ENCODE measurements at places on chromosomes 2 and 18.

- no peak for DNase-seq
Observed at GRCh38 chr2:134392442-134393074, 138.7 kb downstream of the MGAT5 start.

GRCh38 chr2:8494589-8494988 lies 187.3 kb upstream of the ID2 start:
- no peak for DNase-seq

DNA sequence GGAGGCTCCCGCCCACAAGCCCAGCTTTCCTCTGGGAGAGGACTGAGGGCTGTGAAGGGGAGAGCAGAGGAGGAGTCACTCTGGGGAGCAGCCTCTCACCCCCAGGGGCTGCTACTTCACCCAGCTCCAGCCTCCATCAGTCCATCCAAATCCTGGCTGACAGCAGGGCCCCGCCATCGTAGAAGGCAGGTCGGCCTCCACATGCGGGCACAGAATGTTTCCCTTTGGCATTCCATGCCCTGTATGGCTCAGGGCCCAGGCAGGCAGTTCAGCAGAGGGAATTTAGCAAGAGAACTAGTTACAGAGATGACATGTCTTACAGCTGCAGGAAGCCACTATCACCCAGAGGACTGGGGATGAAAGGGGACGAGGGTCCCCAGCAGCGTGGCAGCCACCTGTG lies 6.4 kb upstream of the ODC1 start:
- no peak for DNase-seq

DNA sequence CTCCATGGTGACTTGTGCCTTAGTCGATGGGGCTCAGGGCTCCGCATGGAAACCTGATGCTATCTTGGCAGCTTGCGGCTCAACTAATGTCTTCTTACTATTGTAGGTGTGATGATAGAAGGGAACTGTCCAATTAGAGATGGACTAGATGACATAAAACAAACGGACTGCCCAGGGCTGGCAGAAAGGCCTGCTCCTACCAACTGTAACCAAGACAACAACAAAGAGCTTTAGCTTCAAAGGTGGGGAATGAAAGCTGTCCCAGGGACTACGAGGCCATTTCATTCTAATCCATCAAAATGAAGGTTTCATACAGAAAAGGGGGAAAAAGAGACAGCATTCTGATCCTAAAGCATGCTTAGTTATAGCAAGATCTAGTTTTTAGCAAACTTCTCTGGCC lies 186.9 kb upstream of the ACAA2 start:
- no peak for DNase-seq

GRCh38 chr2:114400890-114401289 lies 41.6 kb upstream of the DPP10 start:
- DNase-seq: no peak

- DNase-seq: no peak
Observed at GRCh38 chr2:59881218-59881617, 672.2 kb downstream of the BCL11A start.

GRCh38 chr2:48860380-48860779 lies 104.9 kb upstream of the LHCGR start:
- no peak for DNase-seq

GRCh38 chr2:35428548-35428947 lies 927.0 kb upstream of the CRIM1 start:
- DNase-seq: peak; percentile 25

- peak; percentile 29 for DNase-seq
Observed at GRCh38 chr2:48452108-48452507, 77.8 kb upstream of the STON1 start.

- DNase-seq: no peak
Observed at GRCh38 chr2:60527762-60528161, 25.7 kb downstream of the BCL11A start.

GRCh38 chr2:172084645-172085459 lies 455 bp upstream of the DLX1 start:
- peak; percentile 65 for DNase-seq

GRCh38 chr2:27179344-27180000 lies 30.7 kb downstream of the TCF23 start:
- DNase-seq: no peak

GRCh38 chr2:208872591-208872990 lies 466.0 kb downstream of the PTH2R start:
- DNase-seq: no peak

GRCh38 chr2:120944575-120944974 lies 208.9 kb downstream of the GLI2 start:
- DNase-seq: no peak

GRCh38 chr2:9768388-9768787 lies 74.9 kb upstream of the TAF1B start:
- no peak for DNase-seq

DNA sequence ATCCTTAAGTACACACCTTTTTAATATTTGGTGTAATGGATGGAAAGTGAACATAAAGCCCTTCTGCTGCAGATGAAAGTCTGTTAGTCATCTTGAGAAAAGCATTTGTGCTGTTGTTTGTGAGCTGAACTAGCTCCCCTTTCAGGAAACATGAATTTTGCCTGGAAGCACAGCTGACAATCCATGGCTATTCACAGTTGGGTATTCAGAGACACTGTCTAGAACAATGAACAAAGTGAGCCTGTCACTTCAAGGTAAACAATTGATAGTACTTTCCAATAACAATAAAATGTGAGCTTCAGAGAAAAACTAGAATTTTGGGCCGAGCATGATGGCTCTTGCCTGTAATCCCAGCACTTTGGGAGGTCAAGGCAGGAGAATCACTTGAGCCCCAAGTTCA lies 6.8 kb upstream of the EFHD1 start:
- DNase-seq: no peak

DNA sequence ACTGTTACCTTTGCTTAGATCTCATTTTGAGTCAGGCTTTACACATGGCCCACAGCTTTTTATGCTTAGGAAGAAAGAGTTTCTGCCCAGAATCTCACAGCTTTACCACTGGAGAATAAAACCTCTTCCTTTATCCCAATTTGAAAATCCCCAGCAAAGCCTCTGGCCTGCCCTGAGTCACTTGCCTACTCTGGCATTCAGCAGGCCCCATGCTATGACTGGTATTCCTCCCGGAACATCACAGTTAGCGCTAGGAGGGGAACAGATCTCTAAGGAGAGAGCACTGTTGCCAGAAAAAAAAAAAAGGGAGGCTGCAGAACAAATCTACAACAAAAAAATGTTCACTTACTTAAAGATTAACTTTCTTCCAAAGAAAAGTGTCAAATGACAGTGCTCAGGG lies 152.9 kb upstream of the DNMT3A start:
- no peak for DNase-seq

GRCh38 chr2:44242904-44243303 lies 32.4 kb upstream of the SLC3A1 start:
- DNase-seq: no peak

GRCh38 chr2:28516430-28516829 lies 20.6 kb downstream of the PLB1 start:
- DNase-seq: no peak

DNA sequence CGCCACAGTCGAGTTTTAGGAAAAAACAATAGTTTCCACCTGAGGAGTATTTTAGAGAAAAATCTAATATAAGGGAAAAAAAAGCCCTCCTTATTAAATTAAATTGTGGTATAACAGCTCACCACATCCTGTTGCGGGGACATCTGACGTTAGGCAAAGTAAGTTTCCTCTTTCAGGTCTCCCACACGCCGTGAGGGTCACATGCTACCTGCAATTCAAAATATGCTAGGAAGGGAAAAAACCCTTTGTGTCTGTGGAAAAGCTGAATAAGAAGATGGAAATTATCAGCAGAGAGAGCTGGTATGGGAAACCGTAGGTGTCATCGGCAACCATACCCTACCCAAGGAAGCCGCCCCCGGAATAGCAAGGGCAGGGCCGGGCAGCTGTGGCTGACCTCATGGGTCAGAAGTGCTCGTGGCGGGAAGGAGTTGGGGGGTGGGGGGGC lies 128.0 kb downstream of the NFATC1 start:
- no peak for DNase-seq

GRCh38 chr2:67437114-67437513 lies 40.0 kb downstream of the ETAA1 start:
- no peak for DNase-seq

- DNase-seq: no peak
Observed at GRCh38 chr2:16626997-16627605, 38.5 kb downstream of the CYRIA start.

- DNase-seq: no peak
Observed at GRCh38 chr18:294566-294965, 26.7 kb upstream of the THOC1 start.

DNA sequence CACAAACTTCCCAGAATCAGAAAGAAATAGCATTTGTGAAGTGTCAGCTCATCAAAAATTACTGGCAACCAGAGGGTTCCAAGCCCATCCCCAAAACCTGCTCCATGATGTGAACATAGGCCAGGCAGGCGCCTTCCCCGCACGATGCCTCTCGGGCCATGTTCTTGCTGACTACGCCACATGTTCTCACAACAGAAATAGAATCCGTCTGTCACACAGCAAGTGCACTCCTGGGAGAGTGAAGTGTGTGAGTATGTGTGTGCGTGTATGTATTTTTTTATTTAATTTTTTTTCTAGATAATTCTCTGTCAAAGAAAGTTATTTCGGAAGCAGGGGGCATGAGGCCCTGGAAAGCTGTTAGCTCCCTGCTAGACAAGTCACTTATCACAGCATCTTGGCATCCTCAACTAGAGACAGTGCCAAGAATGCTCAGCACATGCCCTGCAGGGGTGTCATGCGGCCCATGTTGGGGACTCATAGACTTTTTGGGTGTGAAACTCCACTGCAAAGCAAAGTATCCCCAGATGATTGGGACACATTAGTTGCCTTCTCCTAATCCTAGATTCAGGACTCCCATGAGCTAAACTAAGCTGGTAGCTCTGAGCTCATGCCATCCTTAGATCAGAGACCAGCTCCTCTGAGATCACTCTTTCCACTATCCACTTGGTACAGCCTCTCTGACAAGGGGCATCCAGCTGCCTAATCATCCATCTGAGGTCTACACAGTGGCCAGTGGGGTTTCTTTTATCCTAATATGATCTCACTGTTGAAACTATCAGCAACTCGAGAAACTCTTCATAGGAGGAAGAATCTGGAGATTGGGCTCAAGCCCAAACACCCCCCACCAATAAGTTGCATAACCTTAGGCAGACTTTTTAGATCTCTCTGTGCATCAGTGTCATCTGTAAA lies 53.2 kb upstream of the CYRIA start:
- no peak for DNase-seq

DNA sequence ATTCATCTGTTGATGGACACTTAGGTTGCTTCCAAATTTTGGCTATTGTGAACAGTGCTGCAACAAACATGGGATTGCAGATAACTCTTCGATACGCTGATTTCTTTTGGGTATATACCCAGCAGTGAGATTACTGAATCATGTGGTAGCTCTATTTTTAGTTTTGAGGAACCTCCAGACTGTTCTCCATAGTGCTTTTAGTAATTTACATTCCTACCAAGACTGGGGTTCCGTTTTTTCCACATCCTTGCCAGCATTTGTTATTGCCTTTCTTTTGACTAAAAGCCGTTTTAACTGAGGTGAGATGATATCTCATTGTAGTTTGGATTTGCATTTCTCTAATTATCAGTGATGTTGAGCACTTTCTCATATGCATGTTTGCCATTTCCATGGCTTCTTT lies 200.3 kb downstream of the MBD5 start:
- DNase-seq: no peak

GRCh38 chr2:147294825-147295392 lies 549.9 kb upstream of the ACVR2A start:
- no peak for DNase-seq

DNA sequence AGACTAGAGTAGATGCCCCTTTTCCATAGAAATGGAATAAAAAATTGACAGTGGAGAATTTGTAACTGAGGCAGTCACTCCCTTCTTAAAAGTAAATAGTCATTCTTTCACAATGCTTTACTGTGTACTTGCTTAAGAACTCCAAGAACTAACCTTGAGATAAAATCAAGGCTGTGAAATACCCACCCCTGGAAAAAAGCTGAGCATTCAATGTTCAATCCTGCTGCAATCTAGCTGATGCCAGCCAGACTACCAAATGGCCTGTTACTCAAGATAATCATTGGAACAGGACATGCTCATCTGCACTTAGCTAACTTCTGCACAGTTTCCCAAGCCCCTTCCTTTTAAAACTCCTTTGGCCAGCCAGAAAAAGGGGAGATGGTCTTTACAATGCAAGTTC lies 367.4 kb upstream of the GULP1 start:
- DNase-seq: no peak

- DNase-seq: no peak
Observed at GRCh38 chr18:12085136-12085535, 8.5 kb upstream of the ANKRD62 start.

DNA sequence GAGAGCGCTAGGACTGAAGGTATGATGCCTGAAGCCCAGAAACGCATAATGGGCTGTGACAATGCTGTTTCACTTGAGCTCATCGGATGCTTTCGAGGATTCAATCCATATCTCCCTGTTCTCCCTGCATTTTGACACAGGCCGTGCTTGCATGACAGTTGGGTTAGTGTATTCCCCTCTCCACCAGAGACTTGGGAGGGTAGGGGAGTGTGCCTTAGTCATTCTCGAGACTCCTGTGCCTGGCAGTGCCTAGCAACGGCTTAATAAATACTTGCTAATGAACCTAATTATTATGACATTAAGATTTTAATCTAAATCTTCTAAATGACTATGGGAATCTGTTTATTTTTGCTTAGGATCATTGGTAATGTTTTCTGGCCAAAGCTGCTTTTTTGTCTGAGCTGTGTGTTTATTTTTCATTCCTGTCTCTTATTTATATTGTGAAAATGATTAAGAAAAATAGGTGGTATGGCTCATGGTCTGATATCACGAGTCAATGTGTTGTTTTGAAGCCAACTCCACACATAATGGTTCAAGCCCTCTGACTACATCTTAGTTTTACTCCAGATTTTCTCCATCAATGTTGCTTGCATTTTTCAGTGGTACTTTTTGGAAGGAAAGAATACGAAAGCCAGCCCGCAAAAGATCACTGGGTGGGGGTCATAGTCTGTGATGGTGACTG lies 61.3 kb downstream of the NEDD4L start:
- DNase-seq: no peak

DNA sequence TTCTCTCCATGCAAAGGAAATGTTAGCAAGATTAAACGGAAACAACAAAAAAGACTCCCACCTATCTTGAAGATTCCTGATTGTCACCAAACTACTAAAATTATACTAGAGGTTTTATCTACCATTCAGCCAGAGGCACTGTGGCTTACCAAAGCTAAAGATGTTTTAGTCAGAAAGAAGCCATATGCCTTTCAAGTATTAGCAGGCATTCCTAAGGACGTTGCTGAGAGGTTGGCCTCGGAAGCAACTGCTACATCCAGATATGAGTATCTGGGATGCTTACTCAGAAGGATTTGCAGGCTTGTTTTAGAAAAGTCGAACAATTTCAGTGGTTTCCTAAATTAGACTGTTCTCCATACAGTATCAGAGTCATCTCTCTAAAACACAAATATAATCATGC lies 88.3 kb upstream of the UBE2E3 start:
- DNase-seq: no peak
